ENCODE measurements at places on chromosomes 13 and 19.

DNA sequence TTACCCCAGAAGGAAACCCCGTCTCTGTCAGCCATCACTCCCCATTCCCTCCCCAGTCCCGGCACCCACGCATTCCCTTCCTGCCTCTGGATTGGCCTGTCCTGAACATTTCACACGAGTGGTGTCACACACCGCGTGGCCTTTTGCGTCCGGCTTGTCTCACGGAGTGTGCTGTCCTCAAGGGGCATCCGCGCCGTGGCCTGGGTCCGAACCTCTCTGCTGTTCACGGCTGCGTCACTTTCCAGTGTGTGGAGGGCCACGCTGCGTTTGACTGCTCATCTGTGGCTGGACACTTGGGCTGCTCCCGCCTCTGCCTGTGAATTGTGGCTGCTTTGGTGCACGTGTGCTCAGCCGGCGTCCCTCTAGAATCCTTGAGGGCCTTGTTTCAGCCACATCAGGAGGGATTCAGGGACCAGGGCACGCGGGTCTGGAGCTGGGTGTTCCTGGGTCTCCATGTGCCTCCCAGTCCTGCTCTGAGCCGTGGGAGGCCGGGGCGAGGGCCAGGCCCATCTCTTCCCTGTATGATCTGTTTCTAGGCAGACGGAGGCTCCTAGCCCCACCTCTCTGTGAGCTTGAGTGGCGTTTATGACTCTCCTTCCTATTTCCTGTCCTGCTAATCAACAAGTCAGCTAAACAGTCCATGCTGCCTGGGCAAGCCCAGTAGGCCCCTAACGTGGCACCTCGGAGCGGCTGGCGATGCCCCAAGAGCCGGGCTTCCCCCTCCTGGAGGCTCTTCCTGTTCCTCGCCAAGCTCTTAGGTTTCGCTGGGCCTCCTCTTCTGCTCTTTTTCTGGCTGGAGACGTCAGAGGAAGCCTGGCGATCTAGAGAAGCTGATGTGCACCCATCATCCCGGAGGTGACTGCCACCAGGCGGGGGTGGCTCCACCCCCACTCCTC lies 8.1 kb downstream of the STK11 start:
- DNase-seq, result peak; percentile 84

GRCh38 chr13:43195551-43195950 lies 172.2 kb downstream of the DNAJC15 start:
- no peak for DNase-seq

DNA sequence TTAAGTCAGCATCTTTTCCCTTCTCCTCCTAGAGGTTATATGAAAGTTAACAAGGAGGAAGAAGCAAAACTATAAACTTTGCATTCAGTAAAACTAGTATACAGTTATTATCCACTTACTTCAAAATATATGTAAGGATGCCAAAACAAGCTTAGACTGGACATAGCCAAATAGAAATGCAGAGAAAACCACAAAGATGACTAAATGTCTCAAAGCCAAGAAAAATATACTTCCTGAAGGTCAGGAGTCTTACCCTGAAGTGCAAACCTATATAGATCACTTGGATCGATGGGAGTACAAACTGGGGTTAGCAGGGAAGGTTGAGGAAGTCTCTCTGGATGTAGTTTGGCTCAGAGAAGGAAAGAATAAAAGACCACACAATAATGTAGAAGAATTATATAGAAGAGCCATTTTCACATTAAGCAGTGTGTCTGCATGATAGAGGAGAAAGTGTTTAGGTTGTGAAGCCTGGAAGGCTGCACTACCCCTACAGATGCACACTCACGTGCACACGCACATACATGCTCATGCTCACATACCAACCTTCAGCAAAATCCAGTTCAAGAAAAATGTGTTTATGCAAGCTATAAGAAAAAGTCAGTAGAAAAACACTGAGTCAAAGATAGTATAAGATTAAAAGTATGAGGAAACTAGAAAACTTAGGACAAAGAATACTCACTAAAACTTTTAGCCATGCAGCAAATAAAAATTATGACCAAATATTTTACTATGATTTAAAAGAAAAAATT lies 112.1 kb upstream of the RXFP2 start:
- DNase-seq, result no peak

- peak; percentile 19 for DNase-seq
Measured at GRCh38 chr13:28047757-28048388, 52.5 kb downstream of the FLT3 start.

Data from CD4-positive, alpha-beta T cell treated with Interferon alpha-2 for 1 hour (primary cell).